RPMI7951 (cell line): ENCODE measurements at places on chromosomes 3 and 15. TPM values are rescaled to one million over a fixed set of nuclear protein-coding genes. Genes with fewer than 3 reads are reported as not detected.

The C3orf70 gene
- total RNA-seq: 8.2 and 8.4 TPM in 2 replicates

The C3orf49 gene
- total RNA-seq: not detected in 2 replicates

The CEMIP gene
- 1.1 and 2.6 TPM in 2 replicates for total RNA-seq

The FOXB1 gene
- not detected in 2 replicates for total RNA-seq
